Stimulated activated CD8-positive, alpha-beta memory T cell treated with anti-CD3 and anti-CD28 coated beads, Interleukin-4, amount 100 ng/mL, for 4 hours (primary cell): ENCODE measurements at places on chromosomes 4 and X.

DNA sequence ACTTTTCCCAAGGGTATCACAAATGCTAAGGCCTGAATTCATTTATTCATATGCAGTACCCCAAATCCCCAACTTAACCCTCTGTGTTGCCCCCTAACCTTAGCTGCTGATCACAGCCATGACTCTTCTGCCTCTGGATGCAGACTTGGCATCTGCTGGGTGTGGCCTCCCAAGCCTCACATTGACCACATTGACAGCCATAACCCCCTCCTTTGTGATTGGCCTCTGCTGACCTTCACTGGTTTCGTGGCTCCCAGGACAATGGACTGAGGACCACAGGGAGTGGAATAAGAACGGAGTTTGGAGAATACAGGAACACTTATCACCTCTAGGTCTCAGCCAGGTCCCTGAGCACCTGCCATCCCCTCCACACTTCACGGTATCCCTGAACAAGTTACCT lies 123.6 kb upstream of the CPEB2 start:
- DNase-seq, result no peak

GRCh38 chr4:102518703-102519131 lies 17.6 kb downstream of the NFKB1 start:
- no peak for DNase-seq

DNA sequence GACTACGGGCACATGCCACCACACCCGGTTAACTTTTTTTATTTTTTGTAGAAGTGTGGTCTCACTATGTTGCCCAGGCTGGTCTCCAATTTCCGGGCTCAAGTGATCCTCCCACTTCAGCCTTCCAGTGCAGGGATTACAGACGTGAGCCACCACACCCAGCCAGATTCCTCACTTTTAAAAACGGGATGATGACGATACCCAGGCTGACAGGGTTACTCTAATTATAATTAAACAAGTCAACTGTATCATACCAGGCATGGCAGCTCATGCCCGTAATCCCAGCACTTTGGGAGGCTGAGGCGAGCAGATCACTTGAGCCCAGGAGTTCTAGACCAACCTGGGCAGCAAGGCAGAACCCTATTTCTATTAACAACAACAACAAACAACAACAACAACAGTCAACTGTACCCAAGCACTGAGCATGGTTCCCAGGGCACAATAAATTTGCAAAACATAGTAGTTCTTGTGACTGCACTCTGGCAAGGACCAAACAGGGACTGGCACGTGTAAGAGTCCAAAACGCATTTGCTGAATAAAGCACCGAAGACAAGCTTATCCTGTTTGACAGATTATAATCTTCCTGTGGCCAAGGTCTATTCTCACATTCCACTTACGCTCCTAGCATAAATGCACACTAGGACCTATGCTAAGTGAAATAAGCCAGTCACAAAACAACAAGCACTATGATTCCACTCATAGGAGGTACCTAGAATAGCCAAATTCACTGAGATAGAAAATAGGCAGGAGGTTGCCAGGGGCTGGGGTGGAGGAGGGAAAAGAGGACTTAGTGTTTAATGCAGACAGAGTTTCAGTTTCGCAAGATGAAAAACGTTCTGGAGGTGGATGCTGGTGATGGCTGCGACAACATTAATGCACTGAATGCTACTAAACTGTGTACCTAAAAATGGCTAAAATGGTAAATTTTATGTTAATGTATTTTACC lies 77.5 kb downstream of the IRF2 start:
- DNase-seq, result no peak

DNA sequence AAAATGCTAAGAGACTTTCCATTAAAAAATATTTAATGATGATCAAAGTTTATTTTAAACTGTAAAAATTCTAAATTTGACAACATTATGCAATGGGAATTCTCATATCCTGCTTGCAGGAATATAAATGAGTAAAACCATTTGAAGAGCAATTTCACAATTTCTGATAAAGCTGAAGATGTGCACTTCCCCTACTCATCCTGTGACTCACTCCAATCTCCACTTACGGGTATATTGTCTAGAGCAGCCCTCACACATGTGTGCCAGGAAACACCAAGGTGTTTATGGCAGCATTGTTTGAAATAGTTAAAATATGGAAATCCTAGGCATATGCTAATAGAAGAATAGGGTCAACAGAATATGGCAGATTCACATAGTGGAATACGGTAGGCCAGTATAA lies 158.4 kb downstream of the PDHA2 start:
- no peak for DNase-seq

DNA sequence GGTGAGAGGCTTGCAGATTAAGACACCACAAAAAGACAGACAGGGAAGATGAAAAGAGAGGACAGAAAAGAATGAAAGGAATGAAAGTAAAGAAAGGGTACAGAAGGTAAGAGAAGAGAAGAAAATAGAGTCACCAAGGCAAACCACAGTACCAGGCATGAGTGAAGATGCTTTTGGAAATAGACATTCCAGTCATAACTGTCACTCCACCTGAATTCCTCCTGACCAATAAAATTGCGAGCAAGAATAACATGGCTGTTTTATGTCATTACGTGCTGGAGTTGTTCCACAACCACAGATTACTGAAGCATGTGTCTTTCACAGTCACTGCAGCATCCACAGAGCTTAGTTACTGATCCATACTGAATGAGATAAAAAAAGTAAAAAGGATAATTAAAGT lies 864.9 kb upstream of the SLIT2 start:
- DNase-seq, result no peak

DNA sequence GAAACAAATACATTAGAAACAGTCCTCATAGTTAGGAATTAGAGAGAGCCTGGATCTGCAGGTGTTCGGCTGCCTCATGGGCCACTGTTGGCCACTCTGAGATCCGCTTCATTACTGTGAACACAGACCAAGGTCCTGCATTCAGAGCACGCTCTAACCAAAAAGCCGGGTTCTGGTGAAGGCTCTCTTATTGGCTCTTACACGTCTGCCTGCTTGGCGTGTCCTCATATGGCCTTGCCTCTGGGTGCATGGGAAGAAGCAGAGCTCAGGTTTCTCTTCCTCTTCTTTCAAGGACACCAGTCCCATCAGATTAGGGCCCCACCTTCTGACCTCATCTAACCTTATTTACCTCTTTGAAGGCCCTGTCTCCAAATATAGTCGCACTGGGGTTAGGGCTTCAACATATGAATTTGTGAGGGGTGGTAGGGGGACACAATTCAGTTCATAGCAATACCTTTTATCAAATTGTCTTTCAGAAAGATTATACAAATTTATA lies 37.1 kb upstream of the ELF2 start:
- no peak for DNase-seq

GRCh38 chr4:54076673-54077072 lies 12.3 kb upstream of the CHIC2 start:
- DNase-seq, result no peak

GRCh38 chr4:158936238-158936637 lies 166.6 kb upstream of the RAPGEF2 start:
- no peak for DNase-seq

- DNase-seq, result no peak
These were observed 49.8 kb downstream of the RWDD4 start for GRCh38 chr4:183609151-183609550.

DNA sequence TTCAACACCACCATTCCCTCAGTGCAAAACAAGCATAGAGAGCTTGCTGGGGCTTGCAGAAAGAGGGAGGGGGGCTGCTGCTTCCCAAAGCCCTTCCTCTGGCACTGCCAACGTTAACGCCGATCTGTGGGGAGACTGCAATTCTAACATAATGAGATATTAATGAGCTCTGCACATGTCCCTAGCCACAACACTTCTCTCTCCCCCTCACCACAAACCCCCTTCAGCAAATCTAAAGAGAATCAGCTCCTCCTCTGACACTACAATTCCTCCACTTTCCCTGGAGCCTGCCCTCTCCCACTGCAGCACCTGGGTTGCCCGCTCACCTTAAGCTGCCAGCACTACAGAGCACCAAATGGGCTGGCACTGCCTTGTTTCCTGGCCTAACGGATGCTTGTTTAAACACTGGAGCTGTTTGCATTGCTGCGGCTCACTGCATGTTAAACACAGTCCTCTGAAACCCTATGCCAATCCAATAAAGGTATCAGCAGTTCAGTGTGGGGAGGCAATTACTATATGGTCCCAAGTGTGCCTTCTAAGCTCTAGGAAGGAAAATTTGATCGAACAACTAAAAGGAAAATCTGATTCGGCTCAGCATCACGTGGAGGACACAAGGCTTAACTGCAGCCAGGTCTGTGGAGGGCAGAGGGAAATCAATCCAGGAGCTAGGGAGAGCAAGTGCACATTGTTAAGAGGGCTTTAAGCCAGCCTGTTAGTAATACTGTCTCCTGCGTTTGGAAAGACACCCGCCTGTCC lies 232.4 kb downstream of the MAML3 start:
- DNase-seq, result no peak

DNA sequence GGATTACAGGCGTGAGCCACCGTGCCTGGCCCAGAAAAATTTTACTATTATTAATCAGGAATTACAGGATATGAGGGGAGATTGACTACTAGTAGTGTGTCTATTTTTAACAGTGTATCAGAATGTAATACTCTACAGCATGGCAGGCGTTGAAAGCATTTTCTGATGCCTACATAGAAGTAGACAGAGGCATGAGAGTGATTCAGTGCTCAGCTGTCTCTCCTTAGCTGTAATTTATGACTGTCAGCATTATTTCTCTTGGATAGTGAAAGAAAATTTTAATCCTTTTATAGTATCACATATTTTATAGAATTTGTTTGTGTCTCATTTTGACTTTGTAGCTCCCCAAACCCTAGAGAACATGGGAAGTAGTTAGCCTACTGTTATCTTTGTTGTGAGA lies 20.7 kb downstream of the ARHGAP24 start:
- DNase-seq, result no peak

DNA sequence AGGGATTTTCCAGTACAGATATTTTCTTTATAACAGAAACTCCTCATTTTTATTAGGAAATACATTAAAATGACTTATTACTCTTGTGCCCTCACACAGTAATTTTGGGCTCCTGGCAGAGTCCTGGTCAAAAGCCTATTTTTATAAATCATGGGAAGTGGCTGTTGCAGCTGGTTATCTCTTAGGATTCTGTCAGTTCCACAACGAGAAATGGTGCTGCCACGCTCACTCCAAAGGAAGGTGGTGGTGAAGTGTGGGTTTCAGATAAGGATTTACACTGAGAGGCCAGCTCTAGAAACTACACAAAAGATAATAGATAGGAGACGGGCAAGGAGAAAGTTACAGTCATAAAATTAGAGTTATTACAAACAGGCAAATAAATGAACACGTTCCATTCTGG lies 159.2 kb upstream of the FAM241A start:
- DNase-seq, result no peak

- no peak for DNase-seq
These were observed 35.2 kb downstream of the DTHD1 start for GRCh38 chr4:36316607-36317006.

DNA sequence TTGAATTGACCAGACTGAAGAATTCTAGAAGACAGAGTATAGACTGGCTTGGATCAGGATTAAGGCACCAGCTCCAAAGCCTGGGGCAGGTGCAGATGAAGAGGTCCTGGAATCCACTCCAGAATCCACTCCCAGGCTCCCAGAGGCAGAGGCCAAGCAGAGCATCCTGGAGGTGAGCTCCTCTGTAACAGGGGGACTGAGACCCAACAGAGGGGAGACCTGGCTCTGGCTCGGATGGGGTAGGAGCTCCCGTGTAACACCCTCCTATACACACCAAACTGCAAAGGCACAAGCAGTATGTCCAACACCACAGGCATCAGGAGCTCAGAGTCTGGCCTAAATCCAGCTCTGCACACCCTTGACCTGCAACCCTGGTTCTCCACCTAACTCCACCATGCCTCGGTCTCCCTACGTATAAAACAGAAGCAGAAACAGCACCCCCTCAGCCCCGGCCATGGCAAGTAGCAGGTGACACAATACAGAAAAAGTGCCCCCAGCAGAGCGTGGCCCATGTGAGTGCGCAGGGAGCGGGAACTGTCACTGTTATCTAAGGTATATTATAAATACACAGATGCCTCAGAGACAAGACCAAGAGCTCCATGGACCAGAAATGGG lies 14.9 kb downstream of the RNF212 start:
- DNase-seq, result no peak

- DNase-seq, result no peak
These were observed 4.5 kb downstream of the UBA1 start for GRCh38 chrX:47198026-47198686.

GRCh38 chrX:74344280-74344622 lies 40.3 kb downstream of the ZCCHC13 start:
- DNase-seq, result no peak

DNA sequence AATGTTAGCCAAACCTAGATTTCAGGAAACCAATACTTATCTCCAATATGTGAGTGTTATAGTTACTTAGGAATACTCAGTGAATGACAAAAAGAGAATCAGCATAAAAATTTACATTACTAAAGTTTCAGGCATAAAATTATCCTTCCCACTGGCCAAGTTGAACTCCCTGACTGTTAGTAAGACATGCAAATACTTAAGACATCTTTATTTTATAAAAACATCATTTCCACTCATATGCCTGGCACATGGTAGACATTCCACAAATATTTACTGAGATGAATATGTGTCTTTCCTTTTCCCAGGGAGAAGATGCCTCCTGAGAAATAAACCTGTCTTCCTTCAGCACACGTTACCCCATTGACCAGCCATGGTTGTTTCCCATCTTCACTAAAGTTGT lies 7.3 kb downstream of the VEGFD start:
- no peak for DNase-seq

DNA sequence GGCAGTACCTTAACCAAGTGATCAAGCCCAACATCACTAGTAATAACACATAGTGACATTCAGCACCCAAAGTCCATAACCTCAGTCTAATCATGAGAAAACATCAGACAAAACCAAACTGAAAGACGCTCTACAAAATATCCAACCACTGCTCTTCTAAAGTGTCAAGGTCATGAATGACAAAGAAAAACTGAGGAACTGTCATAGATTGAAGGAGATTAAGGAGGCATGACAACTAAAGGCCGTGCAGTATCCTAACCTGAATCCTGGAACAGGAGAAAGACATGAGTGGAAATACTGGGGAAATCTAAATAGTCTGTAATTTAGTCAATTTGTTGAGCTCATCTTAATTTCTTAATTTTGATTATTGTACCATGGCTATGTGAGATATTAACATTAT lies 38.2 kb upstream of the EXOC1L start:
- DNase-seq, result no peak

DNA sequence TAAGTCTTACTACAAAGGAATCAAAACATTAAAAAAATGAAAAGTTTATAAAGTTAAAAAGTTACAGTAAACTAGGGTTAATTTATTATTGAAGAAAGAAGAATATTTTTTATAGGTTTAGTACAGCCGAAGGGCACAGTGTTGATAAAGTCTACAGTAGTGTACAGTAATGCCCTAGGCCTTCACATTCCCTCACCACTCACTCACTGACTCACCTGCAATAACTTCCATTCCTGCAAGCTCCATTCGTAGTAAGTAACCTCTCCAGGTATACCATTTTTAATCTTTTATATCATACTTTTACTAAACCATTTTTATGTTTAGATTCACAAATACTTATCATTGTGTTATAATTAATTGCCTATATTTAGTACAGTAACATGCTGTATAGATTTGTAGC lies 307.5 kb upstream of the FAM241A start:
- no peak for DNase-seq
